Kidney (tissue), 22 donors: ENCODE measurements at places on chromosomes 11 and 22.

GRCh38 chr11:82899957-82900276 lies 313 bp downstream of the PRCP start:
- DNase-seq: no peak

DNA sequence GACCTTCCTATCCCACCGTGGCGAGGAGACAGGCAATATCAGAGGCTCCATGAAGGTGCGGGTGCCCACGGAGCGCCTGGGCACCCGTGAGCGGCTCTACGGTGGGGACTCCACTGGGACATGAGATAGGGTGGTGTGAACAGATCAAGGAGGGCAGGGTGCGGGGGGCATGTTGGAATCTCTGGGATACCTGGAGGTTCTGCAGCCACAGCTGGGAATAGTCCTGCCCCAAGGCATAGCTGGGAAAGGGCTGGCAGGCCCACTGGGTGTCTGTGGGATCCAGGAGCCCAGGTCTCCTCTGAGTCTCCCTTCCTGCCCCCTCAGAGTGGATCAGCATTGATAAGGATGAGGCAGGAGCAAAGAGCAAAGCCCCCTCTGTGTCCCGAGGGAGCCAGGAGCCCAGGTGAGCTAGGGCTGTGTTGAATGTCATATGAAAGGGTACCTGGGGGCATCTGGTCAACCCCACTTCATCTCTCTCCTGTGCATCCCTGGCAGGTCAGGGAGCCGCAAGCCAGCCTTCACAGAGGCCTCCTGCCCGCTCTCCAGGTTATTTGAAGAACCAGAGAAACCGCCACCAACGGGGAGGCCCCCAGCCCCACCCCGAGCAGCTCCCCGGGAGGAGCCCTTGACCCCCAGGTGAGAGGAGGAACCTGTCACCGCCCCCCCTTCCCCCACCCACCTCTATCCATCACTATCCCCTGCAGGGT lies 8.5 kb downstream of the PHOX2A start:
- peak; percentile 74 for DNase-seq

- no peak for DNase-seq
Measured at GRCh38 chr11:57406337-57406904, 16.0 kb upstream of the PRG2 start.

DNA sequence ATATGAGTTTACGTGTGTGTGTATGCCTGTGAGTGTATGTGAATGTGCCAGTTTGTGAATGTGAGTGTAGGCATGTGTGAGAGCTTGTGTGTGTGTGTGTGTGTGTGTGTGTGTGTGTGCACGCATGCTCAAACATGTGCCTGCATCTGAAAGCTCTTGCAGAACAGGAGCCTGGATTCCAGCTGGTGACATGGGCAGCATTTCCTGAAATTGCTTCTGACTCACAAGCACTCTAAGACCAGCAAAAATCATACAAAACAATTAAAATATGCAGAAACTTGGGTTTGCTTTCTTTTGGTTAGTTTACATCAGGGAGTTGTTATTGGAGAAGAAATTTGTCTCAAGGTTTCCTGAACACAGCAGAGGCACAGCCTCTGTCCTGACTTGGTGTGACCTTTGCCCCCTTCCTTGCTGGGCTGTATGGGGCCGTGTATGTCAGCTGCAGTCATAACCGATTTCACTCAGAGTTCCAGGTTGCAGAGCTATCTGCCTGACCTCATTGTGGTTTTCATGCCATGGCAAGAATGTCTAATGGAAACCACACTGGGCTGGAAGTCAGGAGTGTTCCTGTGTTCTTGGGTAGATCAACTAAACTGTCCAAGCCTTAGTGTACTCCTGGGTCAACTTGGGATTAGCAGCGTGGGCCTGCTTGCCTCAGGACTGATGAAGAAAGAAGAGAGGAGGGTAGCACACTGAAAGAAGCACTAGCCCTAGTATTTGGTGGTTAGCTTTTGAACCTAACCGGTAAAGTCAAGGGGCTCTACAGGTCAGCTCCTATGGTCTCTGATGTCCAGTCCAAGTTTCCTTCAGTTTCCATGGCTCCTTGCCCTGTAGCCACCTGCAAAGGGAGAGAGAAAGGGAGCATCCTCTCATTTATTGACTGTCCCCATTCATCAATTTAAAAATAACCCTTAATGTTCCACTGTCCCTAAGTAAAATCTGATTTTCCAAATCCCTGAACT lies 143.7 kb downstream of the SNX19 start:
- no peak for DNase-seq

- peak; percentile 73 for DNase-seq
Measured at GRCh38 chr11:78941226-78941851, 366.7 kb upstream of the NARS2 start.

DNA sequence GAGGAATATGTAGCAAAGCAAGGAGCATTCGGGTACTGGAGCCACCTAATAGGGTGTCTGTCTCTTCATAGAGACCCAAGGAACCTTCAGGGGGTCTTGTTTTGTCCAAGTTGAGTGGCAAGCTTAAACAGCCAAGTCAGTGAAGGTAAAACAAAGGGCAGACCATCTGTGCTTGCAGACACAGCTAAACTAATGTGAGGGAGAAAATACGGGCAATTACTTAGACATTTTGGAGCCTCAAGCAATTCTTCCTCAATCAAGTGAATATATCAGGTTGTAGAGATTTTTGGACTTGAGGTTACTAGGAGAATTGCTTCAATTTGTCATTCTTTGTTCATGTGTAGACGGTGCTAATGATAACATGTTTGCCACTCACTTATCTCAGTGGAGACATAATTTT lies 148.2 kb upstream of the ARHGAP20 start:
- no peak for DNase-seq

GRCh38 chr11:76209375-76209972 lies 3.2 kb upstream of the WNT11 start:
- peak; percentile 56 for DNase-seq

GRCh38 chr11:27158456-27159334 lies 118.1 kb downstream of the BBOX1 start:
- peak; percentile 67 for DNase-seq

GRCh38 chr11:12402025-12402424 lies 24.7 kb downstream of the PARVA start:
- DNase-seq: no peak

- DNase-seq: no peak
Measured at GRCh38 chr22:36065462-36065774, 36.8 kb upstream of the RBFOX2 start.

- peak; percentile 48 for DNase-seq
Measured at GRCh38 chr11:18705651-18706281, 7.2 kb downstream of the TMEM86A start.

- no peak for DNase-seq
Measured at GRCh38 chr11:1750481-1750839, at the start of gene IFITM10. Gene IFITM10 (minus strand): TSS chr11:1750595. CDS start chr11:1750442, 153 bp downstream.

DNA sequence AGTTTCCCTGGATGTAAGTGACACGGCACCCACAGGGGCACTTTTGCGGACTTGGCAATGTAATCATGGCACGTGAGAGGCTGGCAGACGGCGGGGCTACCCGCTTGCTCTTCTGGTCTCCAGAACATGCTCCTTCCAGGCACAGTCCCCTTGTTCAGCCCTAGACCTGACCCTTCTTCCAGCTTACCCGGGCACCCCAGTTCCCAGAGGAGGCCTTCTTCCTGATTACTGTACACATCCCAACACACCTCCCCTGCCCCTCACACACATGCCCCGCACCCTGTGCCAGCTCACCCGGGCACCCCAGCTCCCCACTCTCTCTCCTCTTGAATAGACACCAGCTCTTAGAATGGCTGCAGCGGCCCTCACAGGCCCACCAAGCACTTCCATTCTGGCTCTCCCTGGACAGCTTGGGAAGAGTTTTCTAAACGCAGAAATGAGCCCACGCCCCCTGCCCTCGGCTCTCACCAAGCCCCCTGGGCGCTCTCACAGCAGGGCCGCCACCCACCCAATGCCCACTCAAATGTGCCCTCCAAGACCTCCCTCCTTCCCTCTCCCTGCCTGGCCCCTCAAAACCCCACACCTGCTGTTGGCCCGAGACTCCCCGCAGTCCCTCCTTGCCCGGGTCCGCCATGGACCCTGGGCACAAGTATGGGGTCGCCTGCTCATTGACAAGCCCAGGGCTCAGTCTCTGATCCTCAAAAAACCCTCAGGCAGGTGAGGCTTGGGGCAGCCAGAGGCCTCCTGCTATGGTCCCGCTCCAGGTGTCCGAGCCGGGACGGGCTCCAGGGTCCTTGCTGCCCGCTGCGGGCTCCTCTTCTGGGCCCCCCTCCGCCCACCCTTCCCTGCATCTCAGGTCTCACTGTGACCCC lies 88.5 kb downstream of the WNT7B start:
- no peak for DNase-seq

- DNase-seq: no peak
Measured at GRCh38 chr11:33262011-33262645, 4.9 kb downstream of the HIPK3 start.

- DNase-seq: peak; percentile 62
Measured at GRCh38 chr11:131370090-131370751, at the start of gene NTM. Gene NTM (plus strand): TSS chr11:131370615.

DNA sequence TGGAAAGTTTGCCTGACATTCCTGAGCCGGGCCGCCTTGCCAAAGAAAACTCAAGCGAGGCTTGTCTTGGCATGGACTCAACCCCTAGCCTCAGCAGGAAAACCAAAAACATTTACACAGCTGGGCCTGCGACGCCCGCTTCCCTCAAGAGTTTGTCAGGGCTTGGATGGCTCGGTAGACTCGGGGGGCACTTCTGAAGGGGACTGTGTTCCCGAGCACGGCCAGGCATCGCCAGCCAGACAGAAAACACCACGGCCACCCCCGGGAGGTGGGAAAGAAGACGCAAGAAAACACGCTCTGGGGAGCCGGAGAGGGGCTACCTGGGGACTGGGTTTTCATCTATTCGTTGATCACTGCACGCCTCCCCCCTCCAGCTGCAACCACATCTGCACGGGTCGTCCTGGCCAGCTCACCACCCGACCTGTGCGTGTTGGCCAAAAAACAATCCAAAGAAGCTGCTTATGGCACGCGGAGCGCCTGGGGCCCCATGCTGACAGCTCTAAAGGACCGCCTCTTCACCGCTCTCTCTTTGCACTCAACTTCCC lies 380.7 kb downstream of the MN1 start:
- peak; percentile 87 for DNase-seq

- DNase-seq: no peak
Measured at GRCh38 chr11:118111019-118111743, 24.4 kb upstream of the SMIM35 start.

GRCh38 chr11:38046571-38047135 lies 1448.6 kb upstream of the RAG2 start:
- no peak for DNase-seq

DNA sequence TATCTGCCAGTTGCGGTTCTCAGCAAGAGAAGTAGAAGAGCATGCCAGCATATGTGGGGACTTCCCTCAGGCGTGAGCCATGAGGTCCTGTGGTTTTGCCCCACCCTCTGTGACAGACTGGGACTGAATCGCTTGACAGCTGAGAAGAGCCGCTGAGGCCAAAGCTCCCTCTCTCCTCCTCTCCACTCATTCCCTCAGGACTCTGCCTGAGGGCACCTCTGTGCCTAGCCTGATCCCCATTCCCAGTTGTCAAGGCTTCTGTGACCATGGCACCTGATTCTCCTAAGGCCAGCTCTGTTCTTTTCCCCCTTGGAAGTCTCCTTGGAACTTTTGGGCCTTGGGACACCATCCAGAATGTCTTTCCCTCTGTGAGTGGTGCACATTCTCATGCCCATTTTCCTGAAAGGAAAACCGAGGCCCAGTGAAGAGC lies 27.0 kb downstream of the ART5 start:
- DNase-seq: no peak

GRCh38 chr11:70111269-70112016 lies 33.3 kb downstream of the ANO1 start:
- DNase-seq: peak; percentile 76

DNA sequence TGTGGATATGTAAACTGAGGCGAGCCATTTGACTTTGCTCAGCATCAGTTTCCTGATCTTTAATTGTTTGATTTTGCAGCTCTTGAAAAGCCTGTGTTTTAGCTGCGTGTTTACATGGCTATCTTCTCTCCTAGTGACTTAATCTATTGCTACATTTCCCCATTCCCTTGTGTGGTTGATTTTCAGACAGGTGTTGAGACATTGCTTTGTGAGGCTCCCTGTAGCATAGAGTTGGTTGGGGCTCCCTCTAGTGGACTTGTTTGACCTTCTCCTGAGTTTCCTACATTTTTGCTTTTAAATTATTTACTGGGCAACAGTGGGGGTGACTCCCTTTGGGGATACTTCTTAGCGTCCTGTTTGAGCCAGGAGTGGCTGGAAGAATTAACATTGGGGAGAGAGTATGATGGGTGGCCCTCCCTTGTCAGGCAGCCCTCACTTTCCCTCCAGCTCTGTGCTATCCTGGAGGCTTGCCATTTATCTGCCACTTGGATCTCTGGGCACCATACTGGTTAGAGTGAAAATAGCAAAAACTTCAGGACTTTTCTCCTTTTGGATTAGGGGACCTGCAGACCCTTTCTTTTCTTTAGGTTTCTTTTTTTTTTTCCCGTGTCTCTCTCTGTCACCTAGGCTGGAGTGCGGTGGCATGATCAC lies 9.2 kb upstream of the CBL start:
- DNase-seq: peak; percentile 79

- peak; percentile 76 for DNase-seq
Measured at GRCh38 chr11:117492578-117493251, 165.1 kb downstream of the CEP164 start.

DNA sequence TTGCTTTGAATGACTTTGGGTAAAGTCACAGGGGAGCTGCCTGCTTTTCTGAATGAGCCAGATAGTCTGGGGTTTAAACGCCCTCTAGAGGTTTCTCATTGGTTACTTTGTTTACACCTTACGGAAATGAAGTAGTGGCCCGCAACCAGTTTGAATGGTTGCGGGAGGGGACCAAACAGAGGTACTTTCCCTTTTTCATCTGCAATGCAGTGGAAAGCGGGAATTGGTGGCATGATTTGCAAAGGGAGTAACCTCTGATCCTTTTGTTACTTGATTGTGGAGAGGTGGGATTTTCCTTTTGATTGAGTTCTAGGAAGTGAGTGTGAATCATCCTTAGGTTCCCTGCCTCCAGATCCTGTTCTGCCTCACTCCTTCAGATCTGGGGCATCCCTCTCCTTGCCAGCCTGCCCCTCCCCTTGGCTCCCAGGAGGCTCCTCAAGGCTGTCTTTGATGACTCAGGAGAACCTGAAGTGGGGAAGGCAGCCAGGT lies 15.9 kb upstream of the GLYATL1 start:
- peak; percentile 76 for DNase-seq

GRCh38 chr11:76792505-76793264 lies 9.5 kb downstream of the TSKU start:
- DNase-seq: no peak

GRCh38 chr22:20101638-20102037 lies 14.3 kb upstream of the RANBP1 start:
- DNase-seq: no peak

GRCh38 chr22:48299801-48300200 lies 1527.9 kb downstream of the BRD1 start:
- no peak for DNase-seq
